Hematopoietic multipotent progenitor cell treated with erythropoietin and hydrocortisone succinate and interleukin-3 and kit ligand, for 4 days (in vitro differentiated cells): ENCODE measurements at places on chromosomes 1 and 21.

DNA sequence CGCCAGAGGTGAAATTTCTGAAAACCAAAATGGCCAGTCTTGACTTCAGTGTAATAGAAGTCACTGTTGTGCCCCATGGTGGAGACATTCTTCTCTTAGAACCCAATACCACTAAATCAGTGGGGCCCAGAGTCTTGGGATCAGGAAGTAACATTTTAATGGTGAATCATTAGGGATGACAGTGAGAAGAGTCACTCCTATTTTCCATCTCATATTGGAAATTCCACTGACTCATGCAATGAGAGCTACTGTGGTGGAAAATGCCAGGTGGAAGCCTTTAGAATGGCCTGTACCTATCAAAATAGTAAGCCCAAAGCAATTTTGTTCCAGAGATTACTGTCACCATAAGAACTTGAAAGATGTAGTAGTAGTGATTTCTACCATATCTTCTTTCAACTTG lies 20.6 kb upstream of the PPM1J start:
- no peak for DNase-seq

DNA sequence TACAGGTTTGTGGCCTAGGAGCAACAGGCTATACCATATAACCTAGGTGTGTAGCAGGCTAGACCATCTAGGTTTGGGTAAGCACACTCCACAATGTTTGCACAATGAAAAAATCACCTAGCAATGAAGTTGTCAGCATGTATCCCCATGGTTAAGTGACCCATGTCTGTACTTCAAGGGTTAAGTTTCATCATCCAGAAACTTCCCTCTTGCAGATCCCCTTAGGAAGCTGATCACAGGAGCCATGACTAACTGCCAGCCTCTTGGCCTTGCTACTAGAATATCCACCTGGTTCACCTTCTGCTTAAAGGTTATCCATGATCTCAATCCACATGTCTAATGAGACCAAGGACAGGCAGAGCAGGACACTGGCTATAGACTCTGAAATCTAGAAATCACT lies 3.5 kb upstream of the UBXN10 start:
- DNase-seq, result no peak

DNA sequence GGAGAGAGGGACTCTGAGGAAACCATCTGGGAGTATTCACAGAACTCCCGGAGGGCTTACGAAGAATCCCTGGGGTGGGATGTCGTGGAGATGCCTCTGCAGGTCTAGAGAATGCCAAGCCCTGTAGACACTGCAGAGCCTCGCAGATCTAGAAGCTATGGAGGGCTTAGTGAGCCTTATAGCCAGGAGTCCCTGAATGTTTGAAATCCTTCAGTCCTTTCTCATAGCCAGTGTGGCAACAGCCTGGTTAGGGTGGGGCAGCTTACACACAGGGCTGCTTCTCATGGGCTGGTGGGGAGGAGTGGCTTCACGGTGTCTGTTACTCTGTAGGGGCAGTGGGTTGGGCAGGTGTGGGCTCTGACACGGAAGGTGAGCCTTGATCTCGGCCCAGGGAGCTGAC lies 44.2 kb upstream of the KDM4A start:
- DNase-seq, result no peak

- no peak for DNase-seq
These were observed 31.7 kb upstream of the ITLN1 start for GRCh38 chr1:160916666-160917065.

DNA sequence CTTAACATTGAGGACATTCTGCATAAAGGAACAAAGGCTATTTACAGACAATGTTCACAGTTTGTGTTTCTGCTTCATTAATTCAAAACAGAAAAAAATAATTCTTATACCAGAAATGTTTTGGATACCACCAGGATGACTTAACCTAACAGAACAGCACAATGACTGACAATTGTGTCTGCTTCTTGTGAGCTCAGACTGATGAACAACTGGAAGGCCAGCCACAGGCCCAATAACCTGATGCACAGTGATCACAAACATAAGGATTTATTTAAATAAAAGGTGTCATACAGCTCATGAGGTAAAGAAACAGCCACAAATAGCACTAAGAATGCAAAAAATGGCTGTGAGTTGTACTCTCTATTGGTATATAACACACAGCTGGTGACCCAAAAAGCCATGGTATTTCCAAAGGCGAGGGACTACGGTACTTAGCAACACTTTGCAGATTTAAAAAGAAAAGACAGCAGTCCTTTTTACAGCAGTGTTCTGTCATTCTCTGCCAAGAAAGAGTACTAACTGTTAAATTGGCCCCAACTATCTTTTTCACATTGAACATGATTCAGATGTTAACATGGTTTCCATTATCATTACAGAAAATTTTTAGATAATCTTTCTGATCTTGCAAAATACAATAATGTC lies 32.1 kb upstream of the DDAH1 start:
- DNase-seq, result no peak

DNA sequence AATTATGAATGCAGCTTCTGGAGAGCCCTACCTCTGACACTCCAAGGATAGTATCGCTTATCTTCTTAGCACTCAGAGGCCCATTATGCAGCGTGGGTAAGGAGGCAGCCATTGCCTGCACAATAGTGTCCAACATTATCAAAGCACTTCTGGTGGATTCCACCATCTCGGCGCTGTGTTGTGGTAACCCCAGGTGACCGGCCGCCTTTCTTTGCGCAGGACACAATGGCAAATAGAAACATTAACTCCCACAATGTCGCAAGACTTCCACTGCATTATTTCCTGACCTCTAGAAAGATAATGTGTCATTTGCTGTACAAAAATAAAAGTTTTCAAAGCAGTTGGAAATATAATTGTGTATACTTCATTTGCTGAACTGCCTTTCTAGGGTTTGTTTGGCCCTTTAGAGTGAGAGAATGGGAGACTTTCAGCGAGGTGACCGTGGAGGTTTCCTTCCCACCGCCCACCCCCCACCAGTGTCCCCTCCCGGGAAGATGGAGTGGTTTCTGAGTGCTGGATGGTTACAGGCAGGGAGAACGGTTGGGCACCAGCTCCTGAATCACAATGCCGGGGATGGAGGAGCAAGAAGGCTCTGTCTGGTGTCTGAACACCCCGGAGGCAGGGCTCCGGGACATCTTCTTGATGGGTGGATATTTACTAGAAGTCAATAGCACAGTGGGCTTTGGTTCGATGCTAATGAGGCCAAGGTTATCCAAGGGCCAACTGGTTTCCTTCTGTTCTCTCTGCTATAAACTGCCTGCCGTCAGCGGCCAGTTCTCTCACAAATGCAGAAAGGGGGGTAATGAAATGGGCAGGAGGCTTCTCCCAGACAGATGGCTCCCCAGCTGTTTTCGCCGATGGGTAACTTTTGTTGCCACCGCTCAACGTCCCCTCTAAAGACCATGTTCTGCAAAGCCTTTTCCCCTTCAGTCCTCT lies 215.4 kb upstream of the PROX1 start:
- DNase-seq, result no peak

- no peak for DNase-seq
These were observed 625.3 kb downstream of the KIF26B start for GRCh38 chr1:245779797-245780755.

DNA sequence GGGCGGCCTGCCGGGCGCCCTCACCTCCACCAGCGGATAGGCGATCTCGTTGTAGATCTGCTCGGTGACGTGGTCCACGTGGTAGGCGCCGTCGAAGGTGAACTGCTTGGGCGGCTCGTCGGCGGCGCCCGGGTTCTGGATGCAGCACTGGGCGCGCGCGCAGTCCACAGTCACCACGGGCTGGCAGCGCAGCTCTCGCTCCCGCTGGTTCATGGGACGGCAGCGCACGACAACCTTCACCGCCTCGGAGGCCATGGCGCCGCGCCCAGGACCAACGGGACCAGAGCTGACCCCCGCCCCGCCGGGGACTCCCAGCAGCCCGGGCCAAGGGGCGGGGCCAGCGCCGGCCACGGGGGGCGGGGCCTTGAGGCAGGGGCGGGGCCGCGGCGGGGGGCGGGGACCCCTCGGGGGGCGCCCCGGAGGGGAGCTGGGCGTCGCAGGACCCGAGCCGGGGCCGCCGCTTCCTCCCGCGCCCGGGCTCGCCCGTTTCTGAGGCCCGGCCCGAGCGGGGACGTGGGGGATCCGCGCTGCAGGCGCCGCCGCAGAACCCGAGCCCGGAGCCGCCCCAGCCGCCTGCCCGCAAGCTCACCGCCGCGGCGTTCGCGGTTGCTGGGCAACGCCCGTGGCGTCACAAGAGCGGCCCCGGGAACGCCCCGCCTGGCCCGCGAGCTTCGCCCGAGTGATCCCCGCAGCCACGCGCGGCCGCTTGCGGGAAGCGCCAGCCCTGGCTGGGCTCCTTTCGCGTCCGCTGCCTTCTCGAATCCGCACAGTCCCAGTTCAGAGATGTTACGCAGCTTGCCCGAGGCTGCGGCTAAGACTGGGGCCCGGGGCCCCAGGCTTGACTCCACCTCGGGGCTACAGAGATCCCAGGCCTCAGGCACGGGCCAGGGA lies at the start of gene KIF17:
KIF17 (minus strand) TSS at position 556 of the 891 bp plus-strand sequence; CDS start at position 255, 301 bp downstream.
- peak; percentile 83 for DNase-seq

DNA sequence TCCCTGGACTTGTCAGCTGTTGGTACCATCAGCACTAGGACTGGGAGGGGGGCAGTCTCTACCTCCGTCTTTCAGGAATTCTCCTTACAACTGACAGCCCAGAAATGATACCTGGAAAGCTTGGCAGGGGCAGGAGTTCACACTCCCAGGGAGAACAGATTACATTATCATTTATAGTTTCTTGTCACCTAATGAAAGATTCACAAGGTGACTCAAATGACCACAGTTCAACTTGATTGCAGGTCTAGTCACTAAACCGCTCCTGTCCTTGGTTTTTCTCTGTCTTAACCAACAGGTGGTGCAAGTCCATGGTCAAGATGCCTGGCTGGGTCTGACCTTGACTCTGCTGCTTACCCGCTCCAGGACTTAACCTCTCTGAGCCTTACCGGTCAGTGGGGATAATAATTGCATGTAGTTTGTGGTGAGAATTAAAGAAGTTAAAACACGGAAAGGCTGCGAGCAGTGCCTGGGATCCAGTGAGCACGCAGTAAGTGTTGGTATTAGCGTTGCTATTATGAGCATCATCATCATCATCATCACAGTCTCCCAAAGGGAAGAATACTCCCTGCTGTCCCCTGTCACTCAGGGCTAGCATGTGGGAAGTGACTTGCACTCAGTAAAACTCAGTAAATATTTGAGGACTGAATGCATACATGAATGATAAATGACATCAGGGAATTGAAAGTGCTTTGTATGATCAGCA lies 125.3 kb upstream of the CD34 start:
- peak; percentile 51 for DNase-seq

- DNase-seq, result no peak
These were observed 20.7 kb downstream of the NGF start for GRCh38 chr1:115317101-115318012.

DNA sequence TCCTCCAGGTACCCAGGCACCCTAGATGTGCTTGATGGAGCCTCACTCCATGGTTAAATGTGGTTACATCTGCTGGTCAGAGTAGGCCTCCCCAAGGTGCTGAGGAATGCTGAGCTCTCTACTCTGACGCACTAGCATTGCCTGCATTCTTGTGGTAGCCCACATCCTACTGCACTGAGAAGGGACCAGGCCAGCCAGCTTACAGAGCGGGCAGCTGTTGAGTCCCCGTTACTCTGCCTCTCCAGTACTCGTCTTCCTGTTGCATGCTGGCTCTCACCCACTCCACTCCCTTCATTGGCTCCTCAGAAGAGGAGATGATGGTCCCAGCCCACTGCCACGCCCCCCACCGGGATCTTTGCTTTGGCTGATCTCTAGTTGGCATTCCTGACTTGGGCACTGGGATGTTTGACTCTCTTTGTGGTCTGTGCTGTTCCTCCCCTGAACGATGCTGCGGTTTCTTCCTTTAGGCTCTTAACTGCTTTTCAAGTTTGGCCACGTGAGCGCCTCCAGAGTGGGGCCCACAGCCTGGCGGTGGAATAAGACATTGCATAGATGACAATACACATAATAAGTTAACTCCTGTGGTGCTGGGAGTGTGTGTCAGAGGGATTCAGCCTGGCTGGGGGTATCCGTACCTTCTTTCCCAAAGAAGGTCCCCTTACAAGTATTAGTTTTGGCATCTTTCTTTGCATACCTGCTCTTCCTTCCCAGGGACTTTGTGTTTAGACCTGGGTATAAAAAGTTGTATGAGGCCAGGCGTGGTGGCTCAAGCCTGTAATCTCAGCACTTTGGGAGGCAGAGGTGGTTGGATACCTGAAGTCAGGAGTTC lies 18.6 kb downstream of the AZIN2 start:
- DNase-seq, result peak; percentile 97

DNA sequence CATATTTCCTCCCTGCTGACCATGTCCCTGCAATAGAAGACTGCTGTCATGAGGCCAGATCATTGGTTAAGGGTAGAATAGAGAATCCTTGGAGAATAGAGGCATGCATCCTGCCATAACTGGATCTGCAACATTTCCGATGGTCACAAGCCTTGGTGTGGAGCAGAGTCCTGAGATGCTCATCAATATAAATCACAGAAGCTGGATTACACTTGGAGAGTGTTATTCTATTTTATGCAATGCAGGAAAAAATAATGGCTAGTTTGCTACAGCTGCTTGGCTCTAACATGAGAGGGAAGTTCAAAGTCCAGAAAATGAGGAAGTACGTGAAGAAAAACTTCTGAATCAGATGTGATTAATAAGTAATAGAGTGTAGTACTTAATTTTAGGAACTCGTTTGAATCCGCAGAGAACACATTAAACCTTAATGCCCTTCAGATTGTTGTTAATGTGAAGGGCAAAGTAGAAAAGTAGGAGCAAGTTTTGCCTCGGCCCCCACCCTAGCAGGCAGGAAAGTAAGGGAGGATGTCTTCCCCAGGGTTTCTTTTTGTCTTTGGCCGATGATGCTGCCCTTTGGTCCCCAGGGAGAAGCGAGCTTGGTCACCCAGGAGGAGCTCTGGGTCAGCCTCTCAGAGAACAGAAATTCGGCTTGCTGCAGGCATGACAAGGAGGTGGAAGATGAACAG lies 59.5 kb downstream of the KCNK1 start:
- peak; percentile 1 for DNase-seq

- no peak for DNase-seq
These were observed 56.7 kb upstream of the B3GALT5 start for GRCh38 chr21:39555911-39556590.

DNA sequence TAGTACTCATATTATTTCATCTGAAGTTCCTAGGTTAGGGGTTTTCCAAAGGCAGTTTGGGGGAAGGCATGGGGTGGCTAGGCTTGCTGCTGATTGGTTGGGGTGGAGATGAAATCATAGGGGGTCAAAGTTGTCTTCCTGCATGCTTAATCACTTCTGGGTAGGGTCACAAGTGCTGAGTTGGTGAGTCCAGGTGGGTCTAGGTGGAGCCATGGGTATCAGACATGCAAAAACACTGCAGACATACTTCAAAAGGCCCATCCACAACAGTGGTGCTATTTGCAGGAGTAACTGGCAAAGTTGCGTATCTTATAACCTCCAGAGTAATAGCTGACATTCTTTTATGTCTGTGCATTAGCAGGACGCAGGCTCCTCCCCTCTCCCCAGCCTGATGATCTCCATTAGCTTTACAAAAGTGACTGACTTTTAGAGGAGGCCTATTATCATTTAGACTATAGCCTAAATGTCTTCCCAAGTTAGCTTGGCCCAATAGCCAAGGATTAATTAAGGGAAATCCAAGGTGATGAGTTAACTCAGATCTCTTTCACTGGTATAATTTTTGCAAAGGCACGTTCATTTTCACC lies 374.4 kb upstream of the PRMT6 start:
- no peak for DNase-seq
